SJSA1 (cell line): ENCODE measurements at places on chromosomes 11 and 22. TPM values are rescaled to one million over a fixed set of nuclear protein-coding genes. Genes with fewer than 3 reads are reported as not detected.
A peak's percentile ranks its signal among the peaks of the same experiment; 100 is the strongest.

Gene SMIM35
- total RNA-seq: not detected in 2 replicates

Gene OR5B2
- total RNA-seq: not detected in 2 replicates

DNA sequence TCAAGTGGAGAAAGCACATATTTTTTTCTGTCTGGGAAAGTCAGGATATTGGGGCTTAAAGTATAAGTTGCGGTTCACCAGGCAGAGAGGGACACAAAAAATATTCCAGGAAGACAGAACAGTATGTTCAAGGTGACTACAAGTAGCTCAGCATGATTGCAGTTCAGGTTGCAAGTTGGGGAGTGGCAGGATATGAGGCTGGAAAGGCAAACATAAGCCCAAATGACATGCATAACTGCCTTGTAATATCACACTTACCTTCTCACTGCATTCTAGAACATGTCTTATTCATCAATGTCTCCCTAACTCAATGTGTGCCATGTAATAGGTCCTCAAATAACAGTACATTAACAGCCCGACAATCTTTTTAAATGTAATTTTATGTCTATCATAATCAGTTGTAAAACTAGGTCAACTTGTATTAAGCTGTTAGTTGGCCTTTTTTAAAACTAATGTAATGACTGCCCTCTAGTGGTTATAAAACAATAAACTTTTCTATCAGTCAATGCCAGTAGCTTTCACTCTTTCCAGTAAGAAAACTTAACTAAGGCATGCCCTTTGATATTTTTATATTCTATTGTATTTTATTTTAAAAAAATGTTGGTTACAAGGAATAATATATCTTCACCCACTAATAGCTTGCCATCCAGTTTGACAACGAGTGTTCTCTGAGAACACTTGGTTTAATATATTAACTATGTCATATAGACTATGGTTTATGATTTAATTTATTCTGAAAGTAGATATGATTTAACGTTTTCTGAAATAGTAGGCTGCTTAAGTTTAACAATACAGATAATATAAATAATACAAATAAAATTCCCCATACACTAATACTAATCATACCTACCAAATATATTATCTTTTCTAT lies 39.4 kb upstream of the CFAP300 start:
- peak; percentile 27 for DNase-seq

Gene OR51I1
- not detected in 2 replicates for total RNA-seq

Gene DERL3
- total RNA-seq: not detected in 2 replicates

Gene BTBD18
- not detected in 2 replicates for total RNA-seq
